ENCODE measurements at places on chromosomes 1 and 21. TPM values are rescaled to one million over a fixed set of nuclear protein-coding genes. Genes with fewer than 3 reads are reported as not detected.
A peak's percentile ranks its signal among the peaks of the same experiment; 100 is the strongest.

DNA sequence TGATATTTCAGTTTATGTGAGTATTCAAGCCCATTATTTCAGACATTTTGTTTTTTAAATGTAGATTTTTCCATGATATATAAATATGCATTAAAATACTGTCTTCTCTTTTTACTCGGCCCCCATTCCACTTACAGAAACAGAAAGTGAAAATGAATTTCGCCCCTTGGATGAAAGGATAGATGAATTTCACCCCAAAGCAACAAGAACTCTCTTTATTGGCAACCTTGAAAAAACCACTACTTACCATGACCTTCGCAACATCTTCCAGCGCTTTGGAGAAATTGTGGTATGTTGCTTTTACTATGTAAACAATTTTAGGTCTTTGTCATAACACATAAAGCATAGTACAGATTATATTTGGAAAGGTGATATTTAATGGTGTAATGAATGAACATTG is 59.9 kb downstream of the ZBTB17 start:
- no peaks in the 10 kb centered on the region for H3K27me3 ChIP-seq
- H3K36me3 ChIP-seq: peaks cover 32% of the 10 kb centered on the region
- H3K4me1 ChIP-seq: no peaks in the 10 kb centered on the region
- no peak for DNase-seq

Gene CRYBG2
- polyA plus RNA-seq: 1.5 TPM

GRCh38 chr1:170498876-170499275 is 33.1 kb upstream of the GORAB start:
- H3K4me3 ChIP-seq: no peak overlapping the region
- no peaks in the 10 kb centered on the region for H3K4me1 ChIP-seq
- no peak for DNase-seq
- no peaks in the 10 kb centered on the region for H3K27me3 ChIP-seq
- H3K27ac ChIP-seq: no peak overlapping the region

DNA sequence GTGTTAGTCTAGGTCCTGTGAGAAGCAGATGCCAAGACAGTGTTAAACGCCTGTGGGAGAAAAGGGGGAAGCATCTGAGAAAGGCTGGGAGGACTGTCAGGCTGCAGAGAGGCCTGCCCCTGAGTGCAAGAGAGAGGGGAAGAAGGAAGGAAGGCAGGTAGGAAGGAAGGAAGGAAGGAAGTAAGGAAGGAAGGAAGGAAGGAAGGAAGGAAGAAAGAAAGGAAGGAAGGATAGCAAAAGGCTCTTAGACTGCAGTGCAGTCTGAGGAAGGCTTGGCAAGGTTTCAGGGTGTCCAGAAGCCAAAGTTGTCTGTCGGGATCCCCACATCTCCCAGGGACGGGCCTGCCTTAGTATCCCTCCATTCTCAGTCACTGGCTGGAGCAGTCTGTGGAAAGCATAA is 82.6 kb downstream of the SPATA46 start:
- H3K4me3 ChIP-seq: no peak overlapping the region
- H3K27me3 ChIP-seq: no peaks in the 10 kb centered on the region
- no peak overlapping the region for H3K27ac ChIP-seq
- H3K4me1 ChIP-seq: no peaks in the 10 kb centered on the region
- no peaks in the 10 kb centered on the region for H3K36me3 ChIP-seq

DNA sequence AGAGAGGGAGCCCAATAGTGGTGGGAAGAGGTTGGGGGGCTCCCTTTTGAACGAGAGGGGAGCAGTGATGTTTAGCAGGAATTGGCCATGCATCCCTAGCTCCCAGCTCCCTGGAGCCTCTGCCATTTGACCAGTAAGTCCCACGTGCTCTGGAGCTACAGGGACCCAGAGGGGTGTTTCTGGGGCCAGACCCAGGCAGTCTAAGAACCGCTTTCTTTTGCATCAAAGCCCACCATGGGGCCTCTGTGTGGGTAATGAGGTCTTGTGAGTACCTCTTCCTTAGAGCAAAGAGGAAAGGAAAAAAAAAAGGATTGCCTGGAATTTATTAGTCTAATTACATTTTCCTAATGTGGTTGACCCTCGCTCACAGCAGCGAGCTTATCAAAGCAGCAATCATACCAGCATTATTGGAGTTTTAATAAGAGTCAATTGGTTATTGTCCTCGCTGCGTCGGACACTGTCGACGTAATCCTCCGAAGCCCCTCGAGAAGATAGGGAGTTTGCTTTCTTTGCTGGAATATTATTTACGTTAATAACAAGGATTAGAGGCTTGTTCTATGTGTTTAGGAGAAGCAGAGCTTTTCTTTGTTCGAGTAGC is 17.6 kb downstream of the ACTL8 start:
- H3K4me1 ChIP-seq: no peaks in the 10 kb centered on the region
- no peak overlapping the region for H3K27ac ChIP-seq
- no peak overlapping the region for H3K4me3 ChIP-seq
- DNase-seq: no peak

Gene AK5
- polyA plus RNA-seq: not detected

- no peak for DNase-seq
- H3K27me3 ChIP-seq: no peaks in the 10 kb centered on the region
- H3K27ac ChIP-seq: no peak overlapping the region
- H3K4me1 ChIP-seq: no peaks in the 10 kb centered on the region
- no peak overlapping the region for H3K4me3 ChIP-seq
These were observed 6.4 kb downstream of the COL8A2 start for GRCh38 chr1:36118447-36119204.

Gene SMIM11
- polyA plus RNA-seq: 5.9 TPM

DNA sequence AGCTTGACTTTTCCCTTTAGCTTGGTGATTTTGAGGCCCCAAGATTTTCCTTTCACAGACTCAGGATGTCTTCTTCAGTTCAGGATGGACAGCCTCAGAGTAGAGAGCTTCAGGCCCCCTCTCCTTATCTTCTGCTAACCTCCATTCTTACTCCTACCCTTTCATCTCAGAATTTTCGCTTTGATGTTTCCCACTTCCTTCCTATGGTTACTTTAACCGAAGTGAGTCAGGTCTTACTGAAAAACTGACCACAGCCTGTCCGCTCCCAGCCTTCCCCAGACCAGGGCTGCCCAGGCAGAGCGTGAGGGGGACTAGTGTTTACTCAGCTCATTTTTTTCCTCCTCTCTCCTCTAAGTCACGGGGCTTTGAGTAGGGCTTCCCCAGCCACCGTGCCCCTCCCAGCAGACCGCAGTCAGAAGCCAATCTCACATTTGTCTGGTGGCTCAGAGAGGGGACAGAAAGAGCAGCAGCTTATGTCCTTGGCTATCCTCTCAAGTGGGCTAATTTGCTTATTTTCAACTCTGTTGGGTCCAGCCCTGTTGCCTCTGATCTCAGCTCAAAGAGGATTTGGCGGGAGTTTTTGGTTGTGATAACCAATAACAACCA is 4.2 kb upstream of the IL19 start:
- no peaks in the 10 kb centered on the region for H3K36me3 ChIP-seq
- peak; percentile 22 for DNase-seq
- H3K27me3 ChIP-seq: no peaks in the 10 kb centered on the region
- H3K4me3 ChIP-seq: no peak overlapping the region

Gene TDRD5
- 0.05 TPM for polyA plus RNA-seq

Gene HAO2
- polyA plus RNA-seq: not detected
